ELR (cell line): ENCODE measurements at places on chromosomes 6 and 20.

DNA sequence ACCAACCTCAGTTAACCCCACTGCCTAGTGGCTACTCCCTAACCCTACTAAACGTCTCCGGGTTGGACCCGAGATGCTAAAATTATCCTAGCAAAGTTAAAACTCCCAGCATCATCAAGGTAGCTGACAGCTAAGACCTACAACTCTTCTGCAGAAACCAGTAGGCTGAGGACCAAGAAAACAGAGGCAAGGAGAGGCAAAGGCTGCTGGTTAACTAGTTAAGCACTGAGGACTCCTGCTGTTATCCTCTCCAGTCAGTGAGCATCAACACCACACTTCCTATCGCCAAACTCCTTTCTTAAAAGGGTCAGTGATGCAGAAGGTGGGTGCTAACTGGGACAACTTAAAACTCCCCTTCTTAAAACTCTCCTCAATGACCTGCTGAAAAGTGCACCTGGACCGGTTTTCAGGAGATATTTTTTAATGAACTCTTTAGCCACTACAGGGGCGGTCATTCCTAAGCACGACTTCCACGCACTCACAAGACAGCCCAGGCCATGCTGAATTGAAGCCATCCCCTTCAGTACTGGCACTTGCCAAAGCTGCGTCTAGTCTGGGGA lies 1.7 kb downstream of the TRERF1 start:
- DNase-seq, result peak; percentile 48

DNA sequence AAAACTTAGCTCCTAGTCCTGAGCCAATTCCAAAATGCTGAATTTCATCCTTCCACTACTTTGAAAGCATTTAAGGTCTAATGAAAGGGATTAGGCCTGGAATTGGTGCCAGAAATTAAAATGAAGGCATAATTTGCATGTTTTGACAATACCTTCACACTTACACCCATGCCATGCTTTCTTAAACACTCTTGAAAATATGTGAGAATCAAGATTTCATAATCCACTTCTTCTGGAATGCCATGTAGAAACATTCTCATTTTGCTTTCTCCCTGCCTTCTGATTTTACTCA lies 77.1 kb downstream of the ANKEF1 start:
- DNase-seq, result no peak

DNA sequence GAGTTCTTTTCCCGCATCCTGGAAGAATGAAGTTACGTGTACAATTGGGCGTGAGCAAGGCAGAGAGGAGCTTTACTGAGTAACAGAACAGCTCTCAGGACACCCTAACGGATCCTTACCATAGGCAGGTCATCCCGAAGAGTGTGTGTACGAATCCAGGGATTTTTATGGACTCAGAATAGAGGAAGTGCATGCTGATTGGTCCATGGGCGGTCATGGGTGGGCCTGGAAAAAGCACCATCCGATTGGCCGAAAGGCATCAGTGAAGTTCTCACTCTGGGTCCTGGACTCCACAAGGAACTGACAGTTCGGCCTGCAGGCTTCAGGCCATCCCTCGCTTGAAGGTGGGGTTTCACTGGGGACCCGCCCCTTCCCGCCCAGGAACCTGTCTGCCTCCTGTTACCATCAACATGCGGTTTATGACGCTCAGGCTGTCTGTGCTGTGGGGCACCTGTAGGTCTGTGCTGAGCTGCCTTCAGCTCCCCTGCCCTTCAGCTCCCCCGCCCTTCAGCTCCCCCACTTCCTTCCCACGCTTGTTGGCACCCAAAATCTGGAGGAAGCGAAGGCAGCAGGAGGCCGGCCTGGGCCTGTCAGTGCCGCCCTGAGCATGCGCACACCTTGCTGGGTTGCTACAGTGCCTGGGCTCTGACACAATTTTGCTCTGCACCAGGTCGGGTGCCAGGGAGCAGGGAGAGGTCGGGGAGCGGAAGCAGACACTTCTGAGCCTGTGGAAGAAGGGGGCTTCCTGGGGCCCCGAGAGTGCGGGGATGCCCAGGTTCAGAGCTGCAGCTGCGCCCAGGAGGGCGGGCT lies 57.9 kb upstream of the MANEA start:
- DNase-seq, result no peak

DNA sequence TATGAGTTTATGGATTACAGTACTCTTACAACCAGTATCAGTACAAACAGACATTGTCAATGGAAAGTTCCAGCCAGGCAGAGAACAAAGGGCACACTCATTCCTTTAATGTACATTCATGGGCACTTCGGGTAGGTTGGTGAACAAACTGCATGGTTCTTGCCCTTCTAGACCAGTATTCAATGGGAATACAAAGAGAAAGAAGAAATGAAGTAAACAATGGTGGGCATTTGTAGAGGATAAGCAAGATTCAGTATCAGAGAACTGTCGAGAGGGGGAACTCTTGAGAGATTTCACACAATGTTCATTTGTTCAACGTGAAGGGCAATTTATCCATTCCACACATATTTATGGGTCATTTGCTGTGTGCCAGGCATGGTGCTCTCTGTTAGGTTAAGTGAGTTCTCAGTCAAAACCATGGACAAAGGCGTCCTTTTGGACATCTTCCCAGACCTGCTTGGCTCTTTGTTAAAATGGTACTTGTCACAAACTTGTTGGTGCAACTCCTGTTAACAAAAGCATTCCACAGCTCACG lies 714.8 kb downstream of the DHX35 start:
- DNase-seq, result peak; percentile 34

DNA sequence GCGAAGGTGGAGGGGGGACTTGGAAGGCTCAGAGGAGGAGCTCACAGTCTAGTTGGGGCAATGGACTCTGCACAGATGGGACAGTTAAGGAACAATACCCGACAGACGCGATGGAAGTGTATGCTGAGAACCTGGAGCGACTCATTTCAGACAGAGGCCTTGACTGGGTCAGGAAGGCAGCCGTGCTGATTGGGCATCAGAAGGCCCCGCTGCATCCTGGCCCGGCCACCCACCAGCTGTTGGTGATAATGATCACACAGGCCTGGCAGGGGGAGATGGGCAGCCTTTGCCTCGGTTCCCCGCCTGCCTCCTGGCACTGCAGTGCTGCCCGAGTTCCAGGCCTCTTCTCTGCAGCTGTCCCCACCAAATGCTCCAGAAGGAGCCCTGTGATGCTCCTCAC lies 62.4 kb downstream of the MDGA1 start:
- DNase-seq, result no peak
